ENCODE measurements at places on chromosomes 12 and 14. TPM values are rescaled to one million over a fixed set of nuclear protein-coding genes. Genes with fewer than 3 reads are reported as not detected.

Gene PSME2
- total RNA-seq, result 148 TPM

Gene TMEM121
- total RNA-seq, result 5.6 TPM

DNA sequence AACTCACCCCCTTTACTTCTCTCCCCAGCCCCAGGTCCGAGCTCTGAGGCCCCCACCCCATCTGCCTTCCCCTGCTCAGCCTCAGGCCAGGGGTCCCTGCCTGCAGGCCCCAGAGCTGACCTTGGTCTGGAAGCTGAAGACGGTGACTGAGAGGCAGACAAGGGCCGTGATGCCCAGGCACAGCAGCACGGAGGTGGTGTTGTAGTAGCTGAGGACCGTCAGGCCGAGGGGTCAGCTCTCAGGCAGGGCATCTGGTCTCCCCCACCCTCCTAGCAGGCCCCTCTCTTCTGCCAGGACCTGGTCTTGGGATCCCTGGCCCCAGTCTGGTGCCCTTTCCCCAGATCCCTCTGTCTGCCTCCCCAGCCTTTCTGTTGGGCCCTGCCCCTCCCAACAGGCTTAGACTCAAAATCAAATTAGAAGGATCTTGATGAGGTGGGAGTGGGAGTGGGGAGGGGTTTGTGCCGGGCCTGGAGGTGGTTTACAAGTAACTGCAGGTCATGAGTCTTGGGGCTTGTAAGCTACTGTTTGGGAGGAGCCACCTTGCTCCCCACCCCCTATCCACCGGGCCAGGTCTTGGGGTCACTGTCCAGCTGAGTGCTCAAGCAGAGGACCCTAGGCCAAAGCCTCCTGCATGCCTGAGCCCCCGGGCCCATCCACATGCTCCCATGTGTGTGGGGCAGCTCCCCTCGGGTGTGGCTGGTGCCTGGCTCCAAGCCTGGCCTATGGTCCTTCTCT is 14.2 kb downstream of the FAIM2 start:
- DNase-seq, result no peak
- H3K27ac ChIP-seq, result no peak overlapping the region
- no peaks in the 10 kb centered on the region for H3K36me3 ChIP-seq
- peaks cover 17% of the 10 kb centered on the region for H3K4me1 ChIP-seq

- peak overlapping the region; percentile 13 for H3K27ac ChIP-seq
- H3K36me3 ChIP-seq, result peaks cover 23% of the 10 kb centered on the region
- peaks cover 2% of the 10 kb centered on the region for H3K4me1 ChIP-seq
- H3K4me3 ChIP-seq, result no peak overlapping the region
- DNase-seq, result no peak
These were observed 55.6 kb upstream of the ISM2 start for GRCh38 chr14:77554207-77554606.

GRCh38 chr14:90045616-90046015 is 16.2 kb upstream of the KCNK13 start:
- DNase-seq, result no peak
- H3K36me3 ChIP-seq, result peaks cover 5% of the 10 kb centered on the region
- H3K4me3 ChIP-seq, result no peak overlapping the region
- no peak overlapping the region for H3K27ac ChIP-seq
- H3K27me3 ChIP-seq, result peaks cover 3% of the 10 kb centered on the region
- no peaks in the 10 kb centered on the region for H3K4me1 ChIP-seq

DNA sequence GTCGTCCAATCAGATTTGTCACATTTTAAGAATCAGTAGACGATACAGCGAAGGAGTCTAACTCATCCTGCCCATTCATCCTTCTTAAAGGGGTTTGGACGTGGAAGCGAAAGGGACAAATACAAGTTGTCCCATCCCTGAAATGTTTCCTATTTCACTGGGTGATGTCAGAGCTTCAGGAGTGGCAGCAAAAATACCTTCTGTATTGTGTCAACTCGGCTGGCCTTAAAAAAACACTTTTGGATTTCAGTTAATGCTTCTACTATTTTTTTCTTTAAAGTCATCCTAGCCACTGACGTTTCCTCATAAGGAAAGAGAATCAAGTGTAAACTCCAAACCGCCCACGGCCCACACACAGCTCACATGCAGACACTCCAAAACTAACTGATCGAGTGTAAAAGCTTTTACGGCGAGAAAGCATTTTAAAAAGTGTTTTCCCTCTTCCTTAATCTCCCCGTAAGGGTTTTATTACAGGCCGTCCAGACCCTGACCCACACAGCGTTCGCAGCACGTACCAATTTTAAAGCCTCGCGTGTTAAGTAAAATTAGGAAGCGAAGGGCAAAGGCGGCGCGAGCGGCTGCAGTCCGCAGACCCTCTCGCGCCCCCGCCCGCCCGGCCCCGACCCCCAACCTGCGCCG is 593 bp downstream of the CFL2 start:
- H3K27me3 ChIP-seq, result no peaks in the 10 kb centered on the region
- H3K36me3 ChIP-seq, result no peaks in the 10 kb centered on the region
- peak overlapping the region; percentile 88 for H3K4me3 ChIP-seq
- H3K27ac ChIP-seq, result peak overlapping the region; percentile 86
- peaks cover 42% of the 10 kb centered on the region for H3K4me1 ChIP-seq
- no peak for DNase-seq

DNA sequence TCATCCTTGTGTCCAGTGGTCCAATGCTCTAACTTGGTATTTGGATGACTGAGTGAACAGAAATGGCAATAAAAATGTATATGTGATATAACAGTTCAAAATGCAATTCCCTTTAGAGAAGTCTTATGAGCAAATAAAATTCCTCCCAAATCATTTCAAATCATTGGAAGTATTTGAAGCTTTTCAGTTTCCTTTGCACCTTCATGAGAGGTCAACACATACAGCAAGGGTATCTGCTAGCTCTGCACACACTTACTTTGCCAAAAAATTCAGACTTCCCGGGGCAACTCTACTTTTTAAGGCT is 423.7 kb downstream of the ATP23 start:
- no peaks in the 10 kb centered on the region for H3K36me3 ChIP-seq
- H3K4me3 ChIP-seq, result no peak overlapping the region
- DNase-seq, result no peak
- H3K27ac ChIP-seq, result no peak overlapping the region

DNA sequence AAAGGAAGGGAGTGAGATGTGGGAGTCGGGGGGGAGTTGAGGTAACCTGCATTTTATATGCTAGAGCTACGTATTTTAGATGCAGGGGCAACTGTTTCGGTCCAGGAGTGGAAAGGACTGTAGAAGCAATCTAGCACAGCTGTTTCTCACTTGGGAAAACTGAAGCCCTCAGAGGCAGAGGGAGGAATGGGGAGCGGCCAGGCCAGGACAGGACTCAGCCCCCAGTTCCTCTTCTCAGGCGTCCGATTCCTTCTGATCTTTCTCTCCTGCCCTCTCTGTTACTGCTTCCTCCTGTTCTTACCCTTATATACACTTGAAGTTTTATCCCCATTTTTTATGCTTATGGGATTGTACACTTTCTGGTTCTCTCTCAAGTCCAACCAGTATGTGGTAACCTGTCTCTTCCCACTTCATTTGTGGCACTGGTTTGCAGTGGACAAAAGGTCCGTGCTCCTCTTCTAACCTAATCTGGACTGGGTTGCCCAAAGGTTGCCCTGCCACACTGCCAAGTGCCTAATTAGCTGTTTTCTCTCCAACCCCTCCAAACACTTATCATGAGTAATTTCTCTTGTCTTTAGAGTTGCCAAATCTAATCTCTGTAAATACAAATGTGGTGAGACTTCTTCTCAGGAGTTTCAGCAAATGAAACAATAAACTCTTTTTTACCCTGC is 16.2 kb downstream of the LPCAT3 start:
- H3K4me3 ChIP-seq, result no peak overlapping the region
- peak overlapping the region; percentile 54 for H3K27ac ChIP-seq
- DNase-seq, result no peak

All from mesothelial cell of epicardium (in vitro differentiated cells).